ENCODE measurements at places on chromosomes 12 and 14.
A peak's percentile ranks its signal among the peaks of the same experiment; 100 is the strongest.

DNA sequence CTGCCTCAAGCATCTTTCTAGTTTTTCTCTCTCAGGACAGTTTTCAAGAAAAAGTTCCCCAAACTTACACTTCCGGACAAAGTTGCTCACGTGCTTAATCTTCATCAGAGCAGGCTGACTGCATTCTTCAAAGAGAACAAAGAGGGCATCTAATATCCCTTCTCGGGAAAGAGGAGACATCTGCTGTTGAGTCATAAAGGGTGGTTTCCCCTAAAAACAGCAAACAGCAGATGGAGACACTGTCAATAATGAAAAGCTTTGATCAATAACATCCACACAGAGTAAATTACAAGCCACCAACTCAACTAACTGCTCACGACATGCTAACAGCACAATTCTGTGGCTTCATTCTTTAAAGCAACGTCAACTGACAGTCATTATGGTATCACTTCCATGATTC lies 8.1 kb downstream of the CIT start:
- DNase-seq, result peak; percentile 17

- DNase-seq, result peak; percentile 21
These were observed 14.2 kb downstream of the HEBP1 start for GRCh38 chr12:12985817-12986408.

DNA sequence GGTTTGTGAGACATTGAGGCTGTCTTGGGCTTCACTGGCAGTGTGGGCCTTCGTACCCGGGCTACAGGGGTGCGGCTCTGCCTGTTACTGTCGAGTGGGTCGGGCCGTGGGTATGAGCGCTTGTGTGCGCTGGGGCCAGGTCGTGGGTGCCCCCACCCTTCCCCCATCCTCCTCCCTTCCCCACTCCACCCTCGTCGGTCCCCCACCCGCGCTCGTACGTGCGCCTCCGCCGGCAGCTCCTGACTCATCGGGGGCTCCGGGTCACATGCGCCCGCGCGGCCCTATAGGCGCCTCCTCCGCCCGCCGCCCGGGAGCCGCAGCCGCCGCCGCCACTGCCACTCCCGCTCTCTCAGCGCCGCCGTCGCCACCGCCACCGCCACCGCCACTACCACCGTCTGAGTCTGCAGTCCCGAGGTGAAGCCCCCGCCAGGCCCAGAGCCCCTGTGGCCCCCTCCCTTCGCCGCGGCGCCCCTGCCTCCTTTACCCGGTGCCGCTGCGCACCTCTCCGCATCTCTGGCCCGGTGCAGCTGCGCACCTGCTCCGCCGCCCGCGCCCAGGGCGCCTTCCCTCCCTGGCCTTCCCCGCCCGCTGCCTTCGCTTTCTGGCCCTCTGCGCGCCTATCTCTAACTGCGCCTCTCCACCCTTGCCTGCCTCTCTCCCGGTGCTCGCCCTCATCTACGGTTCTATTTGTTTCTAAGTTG lies at the start of gene ENO2:
Gene ENO2 (plus strand): TSS at position 335 of the 701 bp plus-strand sequence. CDS start 1,253 bp downstream, outside the sequence.
- peak; percentile 85 for DNase-seq

DNA sequence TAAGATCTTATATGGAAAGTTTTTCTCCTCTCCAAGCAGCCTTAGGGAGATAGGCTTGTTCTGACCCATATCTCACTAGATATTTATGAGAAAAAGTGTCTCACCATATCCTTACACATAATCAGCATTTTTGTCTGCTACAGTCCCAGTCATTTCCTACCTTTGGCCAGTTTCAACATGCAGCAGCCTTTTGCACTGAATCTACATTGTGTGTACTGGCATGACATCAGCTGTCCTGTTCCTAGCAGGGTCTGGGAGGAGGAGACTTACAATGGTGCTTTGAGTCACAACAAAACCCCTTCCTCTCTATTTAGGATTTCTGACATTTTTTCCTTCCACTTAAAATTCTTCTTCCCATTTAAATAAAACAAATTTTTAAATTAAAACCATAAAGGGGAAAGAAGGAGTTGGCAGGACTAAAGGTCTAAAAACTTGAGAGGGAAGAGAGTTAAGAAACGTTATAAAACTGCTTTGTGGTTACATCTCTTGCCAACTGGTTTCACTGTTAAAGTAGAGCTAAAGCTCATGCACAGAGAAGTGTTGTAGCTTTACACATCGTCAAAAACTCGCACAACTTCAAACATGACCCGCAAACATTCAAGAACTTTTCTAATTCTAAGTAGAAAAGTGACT lies 53.3 kb upstream of the CERS5 start:
- peak; percentile 50 for DNase-seq

GRCh38 chr14:76337635-76338545 lies 38.0 kb upstream of the ESRRB start:
- DNase-seq, result peak; percentile 24

- DNase-seq, result no peak
These were observed at the start of gene KDM5A for GRCh38 chr12:389142-390096. KDM5A (minus strand) TSS chr12:389320; CDS start chr12:389091, 229 bp downstream.

- no peak for DNase-seq
These were observed 11.6 kb upstream of the CHFR start for GRCh38 chr12:132899033-132899432.

GRCh38 chr12:131197490-131197889 lies 243.8 kb downstream of the ADGRD1 start:
- no peak for DNase-seq

GRCh38 chr12:44502681-44503080 lies 373.4 kb downstream of the NELL2 start:
- DNase-seq, result no peak

DNA sequence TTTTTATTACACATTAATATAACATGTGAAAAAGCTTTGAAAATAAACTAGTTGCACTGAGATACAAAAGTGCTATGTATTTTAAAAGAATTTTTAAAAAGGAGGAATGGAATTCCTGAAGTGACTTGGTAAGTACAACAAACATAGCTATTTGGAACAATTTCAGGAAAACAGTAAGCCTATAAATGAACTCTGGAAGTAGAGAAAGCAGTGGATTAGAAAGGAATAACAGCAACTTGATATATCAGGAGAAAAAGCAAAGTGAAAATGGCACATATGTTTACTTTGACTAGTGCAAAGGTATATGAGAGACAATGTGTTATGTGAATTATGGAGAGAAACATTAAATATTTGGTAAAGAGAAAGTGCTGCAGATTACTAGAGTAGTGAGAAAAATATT lies 811.7 kb downstream of the C12orf50 start:
- no peak for DNase-seq

DNA sequence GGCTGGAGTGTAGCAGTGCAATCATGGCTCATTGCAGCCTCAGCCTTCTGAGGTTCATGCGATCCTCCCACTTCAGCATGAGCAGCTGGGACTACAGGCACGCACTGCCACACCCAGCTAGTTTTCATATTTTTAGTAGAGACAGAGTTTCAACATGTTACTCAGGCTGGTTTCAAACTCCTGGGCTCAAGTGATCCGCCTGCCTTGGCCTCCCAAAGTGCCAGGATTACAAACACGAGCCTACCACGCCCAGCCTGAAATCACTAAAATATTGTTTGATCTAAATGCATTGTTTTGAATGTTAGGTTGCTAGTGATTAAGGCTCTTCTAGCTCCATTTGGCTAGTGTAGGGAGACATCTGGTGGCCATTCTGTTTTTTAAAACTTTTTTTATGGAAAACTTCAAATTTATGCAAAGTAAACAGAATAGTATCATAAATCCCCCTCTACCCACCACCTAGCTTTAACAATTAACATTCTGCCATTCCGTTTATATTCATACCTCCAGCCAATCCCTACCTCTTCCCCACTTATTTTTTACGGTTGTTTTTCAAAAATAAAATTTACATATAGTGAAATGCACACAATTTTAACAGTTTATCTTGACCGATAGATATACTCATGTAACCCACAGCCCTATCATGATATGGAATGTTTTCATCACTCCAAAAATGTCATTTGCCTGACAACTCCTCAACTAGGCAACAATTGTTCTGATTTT lies 37.8 kb downstream of the MYO1H start:
- peak; percentile 80 for DNase-seq

DNA sequence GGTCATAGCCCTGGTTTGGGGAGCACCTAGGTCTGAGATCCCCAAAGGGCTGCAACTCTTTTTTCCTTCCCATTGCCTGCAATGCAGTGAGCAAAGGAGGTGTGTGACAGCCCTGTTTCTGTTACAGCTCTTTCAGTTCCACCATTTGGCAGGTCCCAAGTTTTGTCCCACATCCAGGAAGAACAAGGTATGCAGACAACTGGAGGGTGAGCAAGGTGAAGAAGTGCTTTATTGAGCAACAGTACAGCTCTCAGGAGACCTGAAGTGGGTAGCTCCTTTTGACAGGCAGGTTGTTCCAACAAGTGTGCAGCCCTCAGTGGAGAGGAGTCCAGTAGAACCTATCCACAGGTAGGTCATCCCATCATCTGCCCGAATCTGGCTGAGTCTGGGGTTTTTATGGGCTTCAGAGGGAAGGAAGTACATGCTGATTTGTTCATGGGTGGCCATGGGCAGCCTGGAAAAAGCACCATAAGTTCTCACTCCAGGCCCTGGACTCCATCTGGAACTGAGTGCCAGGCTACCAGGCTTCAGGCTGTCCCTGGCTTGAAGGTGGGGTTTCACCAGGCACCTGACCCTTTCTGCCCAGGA lies 62.8 kb upstream of the NAV3 start:
- no peak for DNase-seq

DNA sequence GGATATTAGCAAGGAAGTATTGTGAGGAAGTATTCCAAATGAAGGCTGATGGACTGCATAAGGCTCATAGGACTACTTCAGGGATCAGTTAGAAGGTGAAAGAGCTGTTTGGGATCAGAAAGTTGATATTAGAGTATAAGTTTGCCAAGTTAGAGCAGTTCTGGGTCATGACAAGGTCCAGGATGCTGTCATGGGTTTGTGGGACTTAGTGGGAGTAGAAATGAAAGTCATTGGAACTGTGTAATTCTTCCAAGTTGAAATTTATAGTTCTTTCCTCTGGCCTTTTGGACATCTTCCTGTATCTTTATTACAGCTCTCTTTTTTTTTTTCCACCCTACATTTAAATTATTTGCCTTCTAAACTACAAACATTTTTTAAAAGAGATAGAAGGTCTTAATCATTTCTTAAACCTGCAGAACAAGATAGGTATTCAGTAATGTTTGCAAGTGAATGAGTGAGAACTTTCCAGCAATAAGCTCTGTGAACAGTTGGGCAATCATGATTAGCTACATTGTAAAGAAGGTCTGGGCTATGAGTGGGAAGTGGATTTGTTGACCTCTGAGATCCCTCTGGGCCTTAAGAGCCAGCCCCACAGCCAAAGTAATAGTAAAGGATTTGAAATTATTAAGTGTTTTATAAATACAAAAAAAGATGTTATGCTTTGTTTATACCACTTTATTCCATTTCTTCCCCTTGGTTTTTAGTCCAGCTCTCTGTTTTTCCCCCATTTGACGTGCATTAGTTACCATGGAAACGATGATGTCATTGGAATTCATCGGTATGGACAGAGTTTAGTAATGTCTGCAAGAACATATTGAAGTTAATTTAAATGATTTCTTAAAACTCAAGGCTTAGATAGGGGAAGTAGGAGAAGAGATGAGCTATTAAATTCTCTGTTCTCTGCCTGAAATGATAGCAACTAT lies 247.9 kb upstream of the ARHGAP5 start:
- DNase-seq, result peak; percentile 18

DNA sequence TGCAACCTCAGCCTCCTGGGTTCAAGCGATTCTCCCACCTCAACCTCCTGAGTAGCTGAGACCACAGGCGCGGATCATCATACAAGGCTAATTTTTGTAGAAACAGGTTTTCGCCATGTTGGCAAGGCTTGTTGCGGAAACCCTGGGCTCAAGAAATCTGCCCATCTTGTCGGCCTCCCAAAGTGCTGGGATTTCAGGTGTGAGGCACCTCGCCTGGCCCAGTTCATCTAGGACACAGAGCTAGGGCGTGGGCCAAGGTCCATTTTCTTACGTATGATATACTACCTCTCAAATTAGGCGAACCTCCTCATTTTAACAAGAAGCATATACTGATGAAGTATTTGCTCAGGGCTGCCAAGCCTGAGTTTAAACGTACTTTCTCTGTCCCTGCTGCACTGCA lies 2.1 kb downstream of the RPS29 start:
- no peak for DNase-seq

DNA sequence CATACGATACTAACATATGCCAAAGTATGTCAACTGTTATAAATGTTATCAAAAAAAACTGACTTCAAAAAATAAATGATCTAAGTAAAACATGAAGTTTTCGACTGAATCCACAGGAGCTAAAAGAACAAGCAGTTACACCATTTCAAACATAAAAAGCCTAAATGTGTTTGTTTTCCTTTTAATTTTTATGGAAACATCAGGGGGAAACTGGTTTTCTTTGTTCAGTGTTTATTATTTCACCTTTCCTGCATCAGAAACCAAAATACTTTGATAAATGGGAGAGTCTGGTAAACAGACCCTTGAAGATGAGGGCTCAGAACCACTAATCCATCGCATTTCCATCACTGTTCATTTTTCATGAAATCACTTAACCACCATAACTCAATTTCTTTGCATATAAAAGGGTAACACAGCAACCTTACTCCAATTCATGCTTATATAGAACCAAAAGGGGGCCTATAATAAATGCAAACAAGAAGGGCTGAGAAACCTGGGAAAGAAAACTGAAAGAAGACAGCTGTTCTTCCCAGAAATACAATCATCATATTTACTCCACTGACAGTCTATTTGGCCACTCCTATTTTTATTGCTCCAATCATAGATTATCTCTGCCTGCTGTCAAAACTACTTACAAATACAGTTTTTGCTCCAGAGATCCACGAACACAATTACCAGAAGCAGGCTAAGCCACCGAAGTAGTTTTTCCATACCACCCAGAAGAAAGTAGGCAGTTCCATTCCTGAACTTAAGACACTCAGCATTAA lies 17.0 kb downstream of the FGD6 start:
- DNase-seq, result peak; percentile 43

GRCh38 chr12:85639834-85640233 lies 196.4 kb downstream of the RASSF9 start:
- DNase-seq, result no peak

DNA sequence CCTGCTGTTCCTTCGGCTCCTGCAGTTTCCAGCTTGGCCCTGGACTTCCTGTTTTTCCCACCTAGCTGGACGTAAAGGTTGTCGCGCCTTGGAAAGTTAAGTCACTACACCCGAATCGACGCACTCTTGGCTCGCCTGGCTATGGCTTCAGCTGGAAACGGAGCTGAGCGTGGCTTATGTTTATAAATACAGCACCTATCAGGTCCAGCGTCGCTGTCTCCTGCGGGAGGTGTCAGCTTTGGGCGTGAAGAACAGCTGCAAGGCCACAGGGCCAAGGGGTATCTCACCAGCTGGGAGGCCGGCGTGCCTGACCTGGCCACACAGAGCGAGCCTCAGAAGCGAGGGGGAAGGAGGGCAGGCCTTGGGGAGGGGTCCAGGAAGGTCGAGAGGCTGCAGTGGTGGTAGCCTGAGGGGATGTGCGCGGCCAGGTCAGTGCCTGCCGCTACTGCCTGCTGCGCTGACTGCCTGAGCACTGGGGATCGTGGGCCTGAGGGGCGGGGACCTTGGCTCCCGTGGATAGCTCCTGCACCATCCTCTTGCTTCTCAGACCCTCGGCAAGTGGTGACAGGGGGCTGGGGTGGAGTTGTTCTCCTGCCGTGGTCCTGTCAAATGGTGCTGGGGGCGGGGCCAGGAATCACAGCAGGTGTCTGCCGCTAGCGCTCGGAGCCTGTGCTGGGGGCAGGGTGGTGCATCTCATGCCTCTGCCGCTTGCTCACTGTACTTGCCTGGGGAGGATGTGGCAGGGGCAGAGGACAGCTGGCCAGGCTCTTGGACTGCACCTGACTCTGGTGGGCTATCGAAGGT lies 12.5 kb downstream of the PACS2 start:
- no peak for DNase-seq
